SJSA1 (cell line): ENCODE measurements at places on chromosomes 5 and 9. TPM values are rescaled to one million over a fixed set of nuclear protein-coding genes. Genes with fewer than 3 reads are reported as not detected.

TEK gene
- total RNA-seq, result 3.2 and 4.0 TPM in 2 replicates

ANKRD18A gene
- total RNA-seq, result not detected in 2 replicates

PDE4D gene
- total RNA-seq, result 4.1 and 6.3 TPM in 2 replicates

DBH gene
- total RNA-seq, result not detected in 2 replicates

SLCO4C1 gene
- total RNA-seq, result not detected in 2 replicates

KCNN2 gene
- 0.61 TPM in 1 of 2 replicates, not detected in the other for total RNA-seq

RNF14 gene
- 134 and 152 TPM in 2 replicates for total RNA-seq

PCSK1 gene
- not detected in 2 replicates for total RNA-seq

IL31RA gene
- total RNA-seq, result 6.8 and 8.9 TPM in 2 replicates

IL11RA gene
- total RNA-seq, result 16.4 and 34.4 TPM in 2 replicates

UBE2QL1 gene
- not detected in 2 replicates for total RNA-seq

PCDHGB2 gene
- total RNA-seq, result 3.8 TPM in 1 of 2 replicates, not detected in the other

PCDHGA6 gene
- 0.38 and 1.4 TPM in 2 replicates for total RNA-seq

PLAC8L1 gene
- not detected in 2 replicates for total RNA-seq

SH2D3C gene
- total RNA-seq, result not detected in 2 replicates

GNA14 gene
- 0.45 TPM in 1 of 2 replicates, not detected in the other for total RNA-seq

SPATA31D4 gene
- total RNA-seq, result not detected in 2 replicates

GALNT12 gene
- total RNA-seq, result 0.22 and 0.74 TPM in 2 replicates

NKD2 gene
- 0.37 TPM in 1 of 2 replicates, not detected in the other for total RNA-seq

SMIM33 gene
- total RNA-seq, result not detected in 2 replicates

SLC6A18 gene
- total RNA-seq, result not detected in 2 replicates

CTNNAL1 gene
- total RNA-seq, result 138 and 171 TPM in 2 replicates

TAF11L5 gene
- not detected in 2 replicates for total RNA-seq

SV2C gene
- not detected in 2 replicates for total RNA-seq

CAMLG gene
- 29.3 and 34.2 TPM in 2 replicates for total RNA-seq

PSAT1 gene
- total RNA-seq, result 24.7 and 29.9 TPM in 2 replicates

ITK gene
- total RNA-seq, result not detected in 2 replicates

ZNF618 gene
- 1.1 and 4.7 TPM in 2 replicates for total RNA-seq
